Endodermal cell (in vitro differentiated cells): ENCODE measurements at places on chromosomes 11 and 22. TPM values are rescaled to one million over a fixed set of nuclear protein-coding genes. Genes with fewer than 3 reads are reported as not detected.

- DNase-seq, result peak; percentile 67
- H3K27ac ChIP-seq, result no peak overlapping the region
- no peaks in the 10 kb centered on the region for H3K36me3 ChIP-seq
- H3K27me3 ChIP-seq, result no peaks in the 10 kb centered on the region
- H3K4me3 ChIP-seq, result no peak overlapping the region
- no peaks in the 10 kb centered on the region for H3K4me1 ChIP-seq
These were observed 43.6 kb downstream of the CACNG2 start for GRCh38 chr22:36659762-36660509.

DNA sequence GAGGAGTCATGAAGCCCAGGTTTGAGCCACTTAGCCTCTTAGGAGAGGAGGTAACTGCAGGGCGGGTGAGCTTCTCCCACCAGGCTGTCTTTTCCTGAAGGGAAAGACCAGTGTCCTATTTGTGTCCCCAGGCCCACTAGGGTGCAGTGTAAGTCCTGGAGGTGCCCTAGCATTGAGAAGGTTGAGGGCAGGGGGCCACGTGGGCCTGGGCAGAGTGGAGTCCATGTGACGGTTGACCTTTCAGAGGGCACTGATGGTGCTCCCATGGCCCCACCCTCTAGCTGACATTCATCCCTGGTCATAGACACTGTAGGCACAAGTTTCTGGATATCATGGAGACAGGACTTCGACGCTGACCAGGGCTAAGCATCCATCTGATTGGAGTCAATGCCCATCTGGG, 44.1 kb upstream of the TP53I11 start:
- H3K36me3 ChIP-seq, result no peaks in the 10 kb centered on the region
- peak; percentile 52 for DNase-seq
- no peaks in the 10 kb centered on the region for H3K27me3 ChIP-seq
- H3K4me3 ChIP-seq, result no peak overlapping the region
- no peak overlapping the region for H3K27ac ChIP-seq

Gene SCT
- 3.9 to 6.2 TPM (median 4.4 TPM) in 3 replicates for total RNA-seq

Gene CHADL
- total RNA-seq, result 0.27 to 1.3 TPM (median 0.77 TPM) in 3 replicates

Gene MFNG
- total RNA-seq, result 2.9 to 6.6 TPM (median 4.1 TPM) in 3 replicates
